ENCODE measurements at places on chromosomes 13 and 19.

DNA sequence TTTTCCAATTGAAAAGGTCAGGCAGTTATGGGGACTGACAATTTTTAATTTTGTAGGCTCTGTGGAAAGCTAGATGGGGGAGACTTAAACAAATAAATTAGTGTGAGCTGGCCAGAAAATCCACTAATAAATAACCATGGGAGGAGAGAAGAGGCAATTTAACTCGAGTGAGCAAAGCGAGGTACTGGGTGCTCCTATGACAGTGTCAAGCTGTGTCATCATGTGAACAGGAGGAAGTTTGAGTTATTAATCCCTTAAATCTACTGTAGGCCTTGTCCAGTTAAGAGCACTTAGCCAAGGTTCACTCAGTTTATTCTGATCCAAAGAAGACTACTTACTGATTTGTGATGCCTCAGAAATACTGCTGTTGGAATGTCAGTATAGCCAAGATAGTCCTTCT is 122.8 kb downstream of the OXGR1 start:
- no peak overlapping the region for H3K4me3 ChIP-seq
- no peak overlapping the region for H3K27ac ChIP-seq
- DNase-seq = no peak
- H3K4me1 ChIP-seq = no peaks in the 10 kb centered on the region
- H3K36me3 ChIP-seq = peaks cover 2% of the 10 kb centered on the region

GRCh38 chr19:42076380-42076944 is 496 bp downstream of the ZNF574 start:
- peaks cover 22% of the 10 kb centered on the region for H3K36me3 ChIP-seq
- H3K4me1 ChIP-seq = peaks cover 41% of the 10 kb centered on the region
- peak overlapping the region; percentile 100 for H3K27ac ChIP-seq
- peak overlapping the region; percentile 95 for H3K4me3 ChIP-seq

- peaks cover 49% of the 10 kb centered on the region for H3K27me3 ChIP-seq
- peaks cover 1% of the 10 kb centered on the region for H3K36me3 ChIP-seq
- H3K4me1 ChIP-seq = no peaks in the 10 kb centered on the region
- no peak for DNase-seq
- H3K4me3 ChIP-seq = no peak overlapping the region
Observed at GRCh38 chr19:33763633-33764371, 32.9 kb upstream of the KCTD15 start.

- no peaks in the 10 kb centered on the region for H3K27me3 ChIP-seq
- no peaks in the 10 kb centered on the region for H3K4me1 ChIP-seq
- no peak overlapping the region for H3K4me3 ChIP-seq
- no peak for DNase-seq
- H3K36me3 ChIP-seq = no peaks in the 10 kb centered on the region
Observed at GRCh38 chr13:65488606-65489005, 1741.5 kb downstream of the PCDH9 start.

- H3K4me1 ChIP-seq = peaks cover 17% of the 10 kb centered on the region
- no peak for DNase-seq
- no peak overlapping the region for H3K4me3 ChIP-seq
- no peaks in the 10 kb centered on the region for H3K27me3 ChIP-seq
- peaks cover 36% of the 10 kb centered on the region for H3K36me3 ChIP-seq
Observed at GRCh38 chr13:41332829-41333228, 21.8 kb downstream of the NAA16 start.

DNA sequence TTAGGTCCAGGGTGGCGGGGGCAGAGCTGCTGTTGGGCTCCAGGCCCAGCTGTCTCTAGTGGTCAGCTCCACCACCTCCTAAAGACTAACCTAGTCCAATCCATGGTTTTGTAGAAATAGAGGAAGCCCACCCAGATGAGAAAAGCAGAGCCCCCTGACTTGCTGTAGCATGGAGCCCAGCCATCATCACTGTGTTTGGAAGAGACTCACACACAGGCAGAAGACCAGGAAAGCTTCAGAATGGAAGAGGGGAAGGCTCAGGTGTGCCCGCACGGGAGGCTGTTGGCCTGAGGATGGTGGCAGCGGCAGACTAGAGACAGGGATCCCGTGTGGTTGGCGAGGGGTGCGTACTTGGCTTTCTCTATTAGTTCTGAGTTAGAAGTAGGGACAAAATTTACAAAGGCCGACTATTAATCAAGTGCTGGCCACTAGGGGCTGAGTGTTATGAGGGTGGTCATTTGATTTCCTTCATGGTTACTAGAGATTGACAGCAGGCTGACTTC is 193.2 kb upstream of the SOX1 start:
- peaks cover 1% of the 10 kb centered on the region for H3K36me3 ChIP-seq
- no peak overlapping the region for H3K27ac ChIP-seq
- peaks cover 43% of the 10 kb centered on the region for H3K27me3 ChIP-seq
- H3K4me1 ChIP-seq = no peaks in the 10 kb centered on the region

GRCh38 chr19:9847087-9847671 is 12.1 kb downstream of the PIN1 start:
- no peak for DNase-seq
- H3K36me3 ChIP-seq = peaks cover 9% of the 10 kb centered on the region
- no peak overlapping the region for H3K4me3 ChIP-seq
- peaks cover 29% of the 10 kb centered on the region for H3K4me1 ChIP-seq
- no peaks in the 10 kb centered on the region for H3K27me3 ChIP-seq
- H3K27ac ChIP-seq = peak overlapping the region; percentile 76

- no peak overlapping the region for H3K27ac ChIP-seq
- peaks cover 13% of the 10 kb centered on the region for H3K27me3 ChIP-seq
Observed at GRCh38 chr19:30784850-30785457, 412.8 kb downstream of the ZNF536 start.

- no peaks in the 10 kb centered on the region for H3K27me3 ChIP-seq
- DNase-seq = no peak
- H3K27ac ChIP-seq = no peak overlapping the region
- no peaks in the 10 kb centered on the region for H3K36me3 ChIP-seq
- no peaks in the 10 kb centered on the region for H3K4me1 ChIP-seq
Observed at GRCh38 chr13:66530686-66531085, 699.5 kb downstream of the PCDH9 start.

GRCh38 chr13:37597477-37598025 is 1.0 kb downstream of the POSTN start:
- H3K27ac ChIP-seq = no peak overlapping the region
- H3K4me1 ChIP-seq = no peaks in the 10 kb centered on the region
- H3K4me3 ChIP-seq = no peak overlapping the region
- no peak for DNase-seq
- no peaks in the 10 kb centered on the region for H3K36me3 ChIP-seq

DNA sequence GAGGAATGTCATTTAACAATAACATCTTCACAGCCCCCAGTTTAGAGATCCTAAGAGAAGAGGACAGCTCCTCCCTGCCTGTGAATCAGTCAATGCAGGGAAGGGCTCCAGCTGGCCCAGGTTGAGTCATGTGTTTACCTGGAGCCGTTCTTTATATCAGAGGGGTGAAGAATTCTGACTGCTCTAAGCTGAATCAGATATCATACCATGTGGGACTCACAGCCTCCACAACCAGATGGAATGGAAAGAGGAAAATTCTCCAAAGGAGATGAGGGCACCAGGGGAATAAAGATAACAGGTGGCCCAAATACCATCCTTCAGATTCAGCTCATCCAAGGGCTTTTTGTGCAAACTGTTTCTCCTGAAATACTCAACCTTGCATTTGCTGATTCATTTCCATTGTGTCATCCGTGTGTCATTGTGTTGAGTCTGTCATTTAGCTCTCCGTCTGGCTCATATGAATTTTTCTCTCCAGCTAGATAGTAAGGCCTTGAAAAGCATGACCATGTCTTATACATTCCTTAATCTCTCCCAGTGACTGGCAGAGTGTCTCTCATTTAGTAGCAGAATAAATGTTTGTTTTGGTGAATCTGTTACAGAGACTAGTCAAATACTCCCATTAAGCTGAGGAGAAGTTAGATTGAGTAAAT is 217.9 kb downstream of the RFC3 start:
- H3K36me3 ChIP-seq = peaks cover 1% of the 10 kb centered on the region
- H3K27me3 ChIP-seq = no peaks in the 10 kb centered on the region
- H3K4me1 ChIP-seq = no peaks in the 10 kb centered on the region
- H3K27ac ChIP-seq = no peak overlapping the region

GRCh38 chr19:45008552-45008951 is 7.3 kb downstream of the RELB start:
- peaks cover 6% of the 10 kb centered on the region for H3K4me1 ChIP-seq
- H3K27me3 ChIP-seq = no peaks in the 10 kb centered on the region
- H3K27ac ChIP-seq = no peak overlapping the region
- no peak overlapping the region for H3K4me3 ChIP-seq

DNA sequence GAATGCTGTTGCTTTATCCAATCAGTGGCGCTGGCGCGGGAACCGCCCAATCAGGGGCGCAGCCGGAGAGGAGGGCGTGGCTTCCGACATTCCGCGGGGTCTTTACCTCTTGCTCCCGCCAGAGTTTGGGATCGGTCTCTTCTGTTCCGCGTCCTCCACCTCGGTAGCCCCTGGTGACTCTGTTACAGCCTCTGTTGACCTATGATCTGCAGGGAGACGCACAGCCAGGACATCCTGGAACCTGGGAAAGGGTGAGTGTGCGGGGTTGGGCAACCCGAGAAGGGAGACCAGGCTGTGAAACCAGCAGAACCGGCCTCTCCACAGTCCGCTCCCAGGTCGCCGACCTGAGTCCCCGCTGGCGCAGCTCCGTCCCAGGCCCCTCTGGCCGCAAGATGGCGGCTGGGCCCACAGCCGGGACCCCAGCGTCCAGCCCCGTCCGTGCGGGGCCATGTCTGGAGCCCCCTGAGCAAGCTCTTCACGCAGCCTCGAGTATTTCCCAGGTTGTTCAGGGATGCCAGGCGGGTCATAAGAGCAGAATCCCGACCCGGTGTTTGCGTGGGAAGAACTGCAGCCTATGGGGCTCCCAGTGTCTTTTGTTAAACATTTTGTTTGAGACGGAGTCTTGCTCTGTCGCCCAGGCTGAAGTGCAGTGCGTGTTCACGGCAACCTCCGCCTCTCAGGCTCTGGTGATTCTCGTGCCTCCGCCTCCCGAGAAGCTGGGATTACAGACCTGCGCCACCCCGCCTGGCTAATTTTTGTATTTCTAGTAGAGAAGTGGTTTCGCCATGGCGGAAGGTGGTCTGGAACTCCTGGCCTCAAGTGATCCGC is 4.4 kb upstream of the ZNF681 start:
- peaks cover 26% of the 10 kb centered on the region for H3K4me1 ChIP-seq
- H3K27ac ChIP-seq = peak overlapping the region; percentile 58
- H3K27me3 ChIP-seq = no peaks in the 10 kb centered on the region
- H3K4me3 ChIP-seq = peak overlapping the region; percentile 91
- DNase-seq = peak; percentile 55

GRCh38 chr19:28539759-28540158 is 673.2 kb downstream of the UQCRFS1 start:
- H3K4me3 ChIP-seq = no peak overlapping the region
- no peaks in the 10 kb centered on the region for H3K36me3 ChIP-seq
- DNase-seq = no peak

DNA sequence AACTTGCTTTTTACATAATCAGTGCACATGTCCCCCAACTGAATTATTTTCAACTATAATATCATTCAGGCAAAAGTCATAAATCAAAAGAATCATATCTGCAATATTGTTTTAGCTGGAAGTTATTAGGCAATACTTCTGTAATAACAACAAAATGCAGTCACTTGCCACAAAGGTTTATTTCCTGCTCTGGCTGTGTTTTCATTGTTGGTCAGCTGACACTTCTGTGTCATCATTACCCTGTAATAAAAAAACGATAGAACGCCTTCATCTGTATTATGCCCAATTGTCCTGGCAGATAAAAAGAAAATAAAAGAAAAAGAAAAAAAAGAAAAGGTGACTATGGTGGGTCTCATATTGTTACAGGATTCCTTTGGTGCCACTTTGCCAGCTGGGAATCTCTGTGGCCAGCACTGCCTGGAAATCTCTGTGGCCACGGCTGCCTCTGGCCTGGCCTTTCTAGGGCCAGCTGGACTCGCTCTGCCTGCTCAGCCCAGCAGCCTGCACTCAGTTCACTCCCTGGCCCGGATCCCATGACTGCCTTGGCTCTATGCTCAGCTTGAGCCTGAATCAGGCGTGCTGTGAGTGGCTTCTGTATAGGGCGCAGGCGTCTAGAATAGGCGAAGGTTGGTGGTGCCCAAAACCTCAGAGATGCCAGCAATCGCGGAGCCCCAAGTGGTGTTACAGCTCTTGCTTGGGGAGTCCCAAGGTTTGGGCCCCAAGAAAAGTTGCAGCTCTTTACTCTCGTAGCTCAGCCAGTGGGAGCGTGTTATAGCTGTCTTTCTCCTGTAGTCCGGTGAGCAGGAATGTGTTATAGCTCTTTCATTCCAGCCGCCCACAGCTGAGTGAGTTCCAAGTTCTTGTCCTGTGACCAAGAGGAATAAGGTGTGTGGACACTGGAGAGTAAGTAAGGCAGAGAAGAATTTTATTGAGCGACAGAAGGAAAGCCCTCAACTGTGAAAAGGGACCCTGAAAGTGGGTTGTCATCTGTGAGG is 1227.1 kb downstream of the SLITRK1 start:
- no peaks in the 10 kb centered on the region for H3K27me3 ChIP-seq
- H3K27ac ChIP-seq = no peak overlapping the region
- no peaks in the 10 kb centered on the region for H3K4me1 ChIP-seq
- DNase-seq = no peak

DNA sequence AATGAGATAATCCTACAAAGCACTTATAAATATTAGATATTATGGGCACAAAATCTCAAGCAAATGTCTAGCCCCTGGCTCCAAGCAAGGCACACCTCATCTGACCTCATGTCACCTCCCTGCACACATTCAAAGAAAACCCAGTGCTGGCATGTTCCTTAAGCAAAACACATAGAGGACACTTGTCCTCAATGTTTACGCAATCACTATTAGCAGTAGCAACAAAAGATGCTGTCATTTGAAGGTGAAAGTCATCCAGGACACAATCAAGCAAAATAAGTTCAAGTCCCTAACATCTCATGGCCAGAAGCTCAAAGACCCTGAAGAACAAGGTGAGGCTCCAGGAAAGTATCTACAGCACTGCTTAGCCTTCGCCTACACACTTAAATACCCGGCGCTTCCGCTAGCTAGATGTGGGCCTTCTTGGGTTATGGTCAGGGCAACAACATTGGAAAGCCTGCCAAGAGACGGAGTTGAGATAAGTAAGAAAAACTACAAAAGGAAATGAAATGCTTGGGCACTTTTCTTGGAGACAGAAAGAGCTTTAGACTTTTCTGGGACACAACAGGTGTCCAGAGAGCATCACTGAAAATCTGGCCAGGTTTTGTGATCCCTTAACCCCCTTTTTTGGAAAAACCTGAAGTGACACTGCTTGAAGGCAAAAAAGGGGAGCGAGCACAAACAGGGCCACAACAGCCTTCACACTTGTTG is 85.7 kb downstream of the FOXO1 start:
- H3K4me1 ChIP-seq = peaks cover 84% of the 10 kb centered on the region
- H3K36me3 ChIP-seq = peaks cover 9% of the 10 kb centered on the region
- no peak for DNase-seq

GRCh38 chr19:10419646-10420443 is 493 bp upstream of the PDE4A start:
- peaks cover 24% of the 10 kb centered on the region for H3K36me3 ChIP-seq
- H3K4me3 ChIP-seq = peak overlapping the region; percentile 77
- H3K27me3 ChIP-seq = peaks cover 57% of the 10 kb centered on the region

Data from central memory CD8-positive, alpha-beta T cell (primary cell).